ENCODE measurements at places on chromosomes 12 and 14.

GRCh38 chr12:40063414-40063813, 42.5 kb downstream of the SLC2A13 start:
- no peak for DNase-seq

- DNase-seq: no peak
Measured at GRCh38 chr14:105258846-105259245, 10.5 kb downstream of the BTBD6 start.

DNA sequence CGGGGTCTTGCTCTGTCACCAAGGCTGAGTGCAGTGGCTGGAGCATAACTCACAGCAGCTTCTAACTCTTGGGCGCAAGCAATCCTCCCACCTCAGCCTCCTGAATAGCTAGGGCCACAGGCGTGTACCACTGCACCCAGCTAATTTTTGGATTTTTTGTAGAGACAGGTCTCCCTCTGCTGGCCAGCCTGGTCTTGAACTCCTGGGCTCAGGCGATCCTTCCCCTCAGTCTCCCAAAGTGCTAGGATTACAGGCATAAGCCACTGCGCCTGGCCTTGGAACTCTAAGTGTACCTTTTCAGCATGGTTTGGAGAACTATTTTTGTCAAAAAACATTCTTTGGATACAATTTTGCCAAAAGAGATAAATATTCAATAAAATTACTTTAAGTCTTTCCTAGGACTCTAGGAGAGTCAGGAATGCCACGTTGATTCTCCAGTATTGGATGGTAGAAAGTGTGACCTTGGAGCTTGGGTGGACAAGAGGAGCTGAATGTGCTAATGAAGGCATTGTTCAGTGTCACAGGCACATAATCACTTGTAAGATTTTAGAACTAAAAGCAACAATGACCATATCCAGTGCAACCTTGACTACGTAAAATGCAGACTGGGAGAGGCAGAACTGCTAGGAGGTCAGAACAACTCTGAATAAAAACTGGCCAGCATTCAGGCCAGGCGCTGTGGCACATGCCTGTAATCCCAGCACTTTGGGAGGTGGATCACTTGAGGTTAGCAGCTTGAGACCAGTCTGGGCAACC, 2.8 kb downstream of the SRSF9 start:
- DNase-seq: no peak

DNA sequence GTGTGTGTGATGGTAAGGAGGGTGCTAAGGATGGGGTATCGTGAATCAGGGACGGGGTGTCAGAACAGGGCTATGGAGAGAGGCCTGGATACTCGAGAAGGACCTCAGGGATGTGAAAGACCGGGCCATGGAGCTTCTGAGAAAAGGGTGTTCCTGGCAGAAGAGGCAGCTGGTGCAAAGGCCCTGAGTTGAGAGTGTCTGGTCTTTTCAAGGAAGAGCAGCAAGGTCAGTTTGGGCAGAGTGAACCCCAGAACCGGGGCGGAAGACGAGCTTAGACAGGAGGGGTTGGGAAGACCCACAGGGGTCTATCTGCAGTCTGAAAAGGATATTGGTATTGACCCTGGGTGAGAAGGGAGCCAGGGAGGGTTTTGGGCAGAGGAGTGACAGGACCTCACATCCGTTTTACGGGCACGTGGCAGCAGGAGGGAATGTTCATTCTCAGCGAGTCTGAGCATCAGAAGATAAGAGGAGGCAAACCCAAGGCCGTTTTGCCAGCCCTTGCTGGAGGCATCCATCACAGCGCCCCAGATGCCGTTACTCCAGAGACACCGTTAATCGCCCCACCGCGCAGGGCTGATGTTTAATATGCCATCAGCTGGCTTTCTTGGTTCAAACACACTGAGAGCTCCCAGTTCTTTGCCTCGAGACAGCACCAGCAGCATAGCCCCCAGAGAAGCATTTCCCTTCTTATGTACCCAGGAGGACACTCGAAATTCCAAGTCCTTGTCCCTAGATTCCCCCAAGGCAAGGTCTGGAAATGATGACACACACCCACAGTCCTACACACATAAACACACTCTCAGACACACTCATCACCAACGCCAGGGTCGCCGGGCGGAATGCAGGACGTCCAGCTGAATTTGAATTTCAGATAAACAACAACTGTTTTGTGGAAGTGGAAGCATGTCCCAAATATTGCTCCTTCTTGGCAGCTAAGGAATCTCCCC, 41.4 kb upstream of the EML1 start:
- no peak for DNase-seq

DNA sequence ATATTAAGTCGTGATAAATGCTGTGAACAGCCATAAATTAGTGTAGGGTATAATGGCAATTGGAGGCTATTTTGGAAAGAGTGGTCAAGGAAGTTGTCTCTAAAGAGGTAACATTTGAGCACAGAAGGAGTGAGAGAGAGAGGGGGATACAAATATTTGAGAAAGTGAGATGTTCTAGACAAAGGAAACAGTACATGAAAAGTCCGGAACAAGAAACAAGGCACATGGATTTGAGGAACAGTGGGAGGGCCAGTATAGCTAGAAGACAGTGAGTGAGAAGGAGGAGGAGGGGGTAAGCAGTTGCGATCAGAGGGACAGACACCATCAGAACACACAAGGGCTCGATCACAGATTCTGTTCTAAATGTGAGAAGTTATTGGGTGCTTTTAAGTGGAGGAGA, 20.1 kb upstream of the RNASE12 start:
- no peak for DNase-seq

DNA sequence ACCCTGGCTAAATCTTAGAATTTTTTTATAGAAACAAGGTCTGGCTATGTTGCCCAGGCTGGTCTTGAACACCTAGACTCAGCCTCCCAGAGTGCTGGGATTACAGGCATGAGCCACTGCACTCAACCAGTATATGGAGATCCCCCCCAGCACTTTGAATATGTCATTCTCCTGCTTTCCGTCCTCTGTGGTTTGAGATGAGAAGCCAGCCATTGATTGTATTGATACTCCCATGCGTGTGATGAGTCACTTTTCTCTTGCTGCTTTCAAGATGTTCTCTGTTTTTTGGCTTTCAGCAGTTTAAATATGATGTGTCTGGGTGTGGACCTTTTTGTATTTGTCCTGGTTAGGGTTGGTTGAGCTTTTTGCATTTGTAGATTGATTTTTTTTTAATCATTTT, 75.2 kb upstream of the DNM1L start:
- DNase-seq: no peak

DNA sequence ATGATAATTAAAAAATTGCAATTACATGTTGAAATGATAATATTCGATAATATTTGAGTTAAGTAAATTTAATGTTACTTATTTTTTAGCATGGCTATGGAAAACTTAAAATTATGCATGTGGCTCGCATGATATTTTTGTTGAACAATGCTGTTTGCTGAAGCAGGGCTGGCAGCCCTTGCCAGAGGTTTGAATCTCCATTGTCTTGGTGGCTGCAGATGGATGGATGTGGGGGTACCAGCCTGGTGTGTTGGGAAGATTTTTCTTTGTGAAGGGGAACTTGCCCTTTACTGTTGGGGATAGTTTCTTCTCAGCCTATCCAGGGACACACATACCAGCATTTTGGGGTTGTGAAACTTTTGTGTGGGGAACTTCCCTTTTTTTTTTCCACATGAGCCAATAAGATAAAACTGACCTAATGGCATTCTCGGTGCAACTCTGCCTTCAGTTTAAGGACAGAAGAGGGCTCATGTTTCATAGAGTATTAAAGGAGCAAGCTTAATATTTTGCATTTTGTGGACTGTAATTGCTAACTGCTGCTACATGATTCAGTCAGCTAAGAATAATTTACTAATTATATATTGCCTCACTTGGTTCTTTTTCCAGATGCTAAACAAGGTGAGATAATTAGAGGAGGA, 8.8 kb downstream of the RASSF3 start:
- DNase-seq: no peak

DNA sequence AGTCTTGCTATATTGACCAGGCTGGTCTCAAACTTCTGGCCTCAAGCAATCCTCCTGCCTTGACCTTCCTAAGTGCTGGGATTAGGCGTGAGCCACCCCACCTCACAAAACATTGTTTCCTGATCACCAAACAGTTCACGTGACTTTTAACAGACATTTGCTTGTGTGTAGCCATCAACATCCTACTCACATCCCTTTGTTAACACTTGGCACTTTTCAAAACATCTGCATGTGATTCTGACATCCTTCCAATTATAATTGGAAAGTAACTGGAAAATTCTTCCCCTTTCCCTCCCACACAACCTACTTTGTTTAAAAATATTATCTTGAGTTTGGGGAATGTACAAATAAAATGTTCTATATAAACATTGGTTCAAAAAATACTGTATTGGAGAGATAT, 317.9 kb downstream of the PCNX1 start:
- DNase-seq: no peak

GRCh38 chr12:112891093-112892024, 15.4 kb upstream of the OAS1 start:
- DNase-seq: no peak

DNA sequence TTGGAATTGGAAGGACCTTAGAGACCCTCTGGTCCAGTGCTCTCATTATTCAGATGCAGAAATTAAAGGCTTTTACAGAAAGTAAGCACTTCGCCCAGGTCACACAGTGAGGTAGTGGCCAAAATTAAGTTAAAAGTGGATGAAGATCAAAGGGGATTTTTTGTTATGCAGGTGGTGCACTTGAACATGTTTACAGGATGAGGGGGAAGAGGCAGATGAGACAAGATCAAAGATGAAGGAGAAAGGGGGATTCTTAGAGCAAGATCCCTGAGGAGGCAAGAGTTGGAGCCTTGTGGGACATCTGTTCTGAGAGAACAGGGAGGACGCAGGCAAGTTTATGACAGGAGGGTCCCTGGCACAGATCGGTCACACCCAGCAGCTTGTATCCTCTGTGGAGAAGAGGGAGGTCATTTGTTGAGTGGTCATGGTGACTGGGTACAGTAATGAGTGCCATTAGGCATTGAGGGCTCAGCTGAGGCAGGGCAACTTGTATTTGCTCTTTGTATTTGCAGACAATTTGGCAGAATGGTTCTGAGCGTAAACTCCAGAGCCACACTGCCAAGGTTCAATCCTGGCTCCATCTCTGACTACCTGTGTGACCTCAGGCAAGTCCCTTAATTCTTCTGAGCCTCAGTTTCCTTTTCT, 84.0 kb downstream of the BORCS5 start:
- DNase-seq: no peak

DNA sequence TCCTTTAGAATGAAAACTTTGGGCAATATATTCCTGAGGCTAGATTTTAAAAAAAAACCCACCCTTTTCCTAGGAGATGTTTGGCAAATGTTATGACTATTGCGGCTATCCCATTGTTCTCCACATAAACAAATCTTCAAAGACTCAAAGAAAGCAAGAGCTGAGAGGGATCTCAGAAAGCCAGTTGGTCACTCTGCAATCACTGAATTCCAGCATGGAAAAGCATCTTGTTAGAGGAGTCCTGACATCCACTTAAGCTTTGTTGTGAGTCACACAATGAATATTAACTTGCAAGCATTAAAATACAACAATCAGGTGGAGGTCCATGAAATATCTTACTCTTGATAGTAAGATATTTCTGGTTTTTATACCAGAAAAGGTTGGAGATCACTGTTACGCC, 11.0 kb upstream of the PTPRB start:
- no peak for DNase-seq

DNA sequence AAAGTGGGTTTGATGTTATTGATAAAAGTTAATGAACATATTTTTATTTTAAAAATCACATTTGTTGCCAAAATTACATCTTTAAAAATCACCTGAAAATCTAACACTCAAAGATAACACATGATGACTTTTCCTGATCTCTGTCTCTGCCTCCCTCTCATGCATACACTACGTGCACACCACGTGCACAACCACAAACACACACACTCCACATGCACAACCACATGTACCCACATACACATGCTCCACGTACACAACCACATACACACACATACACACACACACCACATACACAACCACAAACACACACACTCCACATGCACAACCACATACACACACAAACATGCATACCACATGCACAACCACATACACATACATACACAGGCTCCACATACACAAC, 61.8 kb upstream of the TMEM132C start:
- DNase-seq: no peak

GRCh38 chr12:49422114-49422513, 54.9 kb downstream of the SPATS2 start:
- DNase-seq: no peak

- DNase-seq: peak; percentile 59
Measured at GRCh38 chr12:19388131-19388549, 51.2 kb upstream of the AEBP2 start.

DNA sequence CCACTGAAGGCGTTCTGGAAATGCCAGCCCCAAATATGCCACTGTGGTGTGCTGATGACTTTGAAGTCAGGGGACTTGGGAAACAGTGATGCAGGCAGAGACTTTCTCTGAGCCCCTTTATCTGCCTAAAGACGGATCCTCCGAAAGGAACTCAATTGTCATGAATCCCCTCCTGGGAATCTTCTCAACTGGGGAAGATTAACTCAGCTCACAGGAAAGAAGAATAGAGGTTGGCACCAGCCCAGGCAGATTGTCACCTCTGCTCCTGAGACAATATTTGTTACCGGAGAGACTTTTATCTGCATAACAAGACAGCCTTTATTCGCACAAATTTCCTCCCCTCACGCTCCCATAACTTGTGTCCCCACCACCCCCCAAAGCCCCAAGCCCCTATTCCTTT, 414.4 kb downstream of the FUT8 start:
- DNase-seq: no peak

GRCh38 chr14:57168138-57168679, 100.5 kb downstream of the EXOC5 start:
- DNase-seq: no peak

GRCh38 chr14:94356379-94357056, 31.9 kb downstream of the SERPINA1 start:
- DNase-seq: no peak

GRCh38 chr14:68786491-68787091, 6.3 kb downstream of the ZFP36L1 start:
- peak; percentile 64 for DNase-seq

- DNase-seq: no peak
Measured at GRCh38 chr14:103433916-103434563, 48.8 kb downstream of the MARK3 start.

DNA sequence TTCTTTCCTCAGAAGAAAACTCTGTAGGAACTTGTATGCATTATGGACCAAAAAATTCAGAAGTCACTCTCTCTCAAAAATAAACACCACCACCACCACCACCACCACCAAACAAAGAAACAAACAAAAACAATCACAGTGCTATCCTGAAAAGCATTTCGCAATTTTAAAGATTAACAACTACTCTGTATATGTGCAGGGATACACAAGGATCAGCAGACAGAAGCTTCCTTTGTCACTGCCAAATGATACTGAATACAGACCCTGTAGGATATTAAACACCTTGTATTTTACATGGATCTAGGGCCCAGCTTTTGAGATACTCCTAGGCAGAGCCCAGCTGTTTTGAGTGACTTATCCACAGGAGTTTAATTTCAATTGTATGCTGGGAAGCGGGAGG, 31.7 kb downstream of the ATP2B1 start:
- no peak for DNase-seq

DNA sequence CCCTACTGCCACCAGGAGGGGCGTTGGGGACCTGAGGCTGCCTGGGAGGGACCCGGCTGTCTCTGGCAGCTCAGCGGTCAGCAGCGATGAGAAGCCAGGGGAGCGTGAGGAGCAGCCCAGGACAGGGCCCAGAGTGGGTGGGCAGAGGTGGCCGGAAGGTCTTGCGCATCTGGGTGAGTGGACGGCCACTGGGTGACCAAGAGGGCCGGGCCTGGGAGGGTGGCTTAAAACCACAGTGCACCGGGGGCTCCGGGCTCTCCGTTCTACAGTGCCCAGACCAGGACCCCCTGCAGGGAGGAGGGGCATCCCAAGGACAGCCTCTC, 10.0 kb downstream of the INF2 start:
- no peak for DNase-seq

- DNase-seq: no peak
Measured at GRCh38 chr12:77062396-77062795, 3.0 kb downstream of the E2F7 start.

Measured in right forelimb (tissue), 1 donor.